ENCODE measurements at places on chromosomes 13 and 19. TPM values are rescaled to one million over a fixed set of nuclear protein-coding genes. Genes with fewer than 3 reads are reported as not detected.

DNA sequence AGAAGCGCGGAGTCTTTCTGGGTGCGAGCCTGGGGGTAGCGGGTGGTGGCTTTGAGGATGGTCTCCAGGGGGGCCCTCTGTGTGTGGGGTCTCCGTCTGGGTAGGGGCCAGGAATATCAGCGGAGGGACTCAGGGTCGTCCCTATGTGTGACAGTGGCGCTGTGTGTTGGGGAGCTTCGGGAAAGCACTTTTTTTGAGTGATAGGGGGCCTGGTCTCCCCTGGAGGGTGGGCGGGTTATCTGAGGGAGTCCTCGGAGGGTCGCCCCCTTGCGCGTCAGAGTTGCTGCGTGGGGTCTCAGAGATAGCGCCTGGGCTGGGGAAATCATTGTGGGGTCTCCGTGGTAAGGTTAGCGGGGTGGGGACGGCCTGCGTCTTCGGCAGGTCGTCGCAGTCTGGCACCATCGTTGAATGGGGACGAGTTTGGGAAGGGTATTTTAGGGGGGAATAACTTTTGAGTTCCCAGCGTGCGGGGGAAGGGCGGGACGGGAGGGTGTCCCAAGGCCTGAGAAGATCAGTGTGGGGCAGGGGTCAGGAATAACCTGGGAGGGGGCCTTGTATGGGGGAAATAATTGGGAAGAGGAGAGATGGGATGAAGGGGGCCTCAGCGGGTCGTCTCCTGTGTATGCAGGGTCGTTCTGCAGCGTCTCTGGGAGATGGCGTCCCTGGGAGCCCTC lies 857 bp downstream of the IER2 start:
- no peak for DNase-seq

GRCh38 chr19:33865306-33865705 lies 68.6 kb downstream of the KCTD15 start:
- no peak for DNase-seq

DNA sequence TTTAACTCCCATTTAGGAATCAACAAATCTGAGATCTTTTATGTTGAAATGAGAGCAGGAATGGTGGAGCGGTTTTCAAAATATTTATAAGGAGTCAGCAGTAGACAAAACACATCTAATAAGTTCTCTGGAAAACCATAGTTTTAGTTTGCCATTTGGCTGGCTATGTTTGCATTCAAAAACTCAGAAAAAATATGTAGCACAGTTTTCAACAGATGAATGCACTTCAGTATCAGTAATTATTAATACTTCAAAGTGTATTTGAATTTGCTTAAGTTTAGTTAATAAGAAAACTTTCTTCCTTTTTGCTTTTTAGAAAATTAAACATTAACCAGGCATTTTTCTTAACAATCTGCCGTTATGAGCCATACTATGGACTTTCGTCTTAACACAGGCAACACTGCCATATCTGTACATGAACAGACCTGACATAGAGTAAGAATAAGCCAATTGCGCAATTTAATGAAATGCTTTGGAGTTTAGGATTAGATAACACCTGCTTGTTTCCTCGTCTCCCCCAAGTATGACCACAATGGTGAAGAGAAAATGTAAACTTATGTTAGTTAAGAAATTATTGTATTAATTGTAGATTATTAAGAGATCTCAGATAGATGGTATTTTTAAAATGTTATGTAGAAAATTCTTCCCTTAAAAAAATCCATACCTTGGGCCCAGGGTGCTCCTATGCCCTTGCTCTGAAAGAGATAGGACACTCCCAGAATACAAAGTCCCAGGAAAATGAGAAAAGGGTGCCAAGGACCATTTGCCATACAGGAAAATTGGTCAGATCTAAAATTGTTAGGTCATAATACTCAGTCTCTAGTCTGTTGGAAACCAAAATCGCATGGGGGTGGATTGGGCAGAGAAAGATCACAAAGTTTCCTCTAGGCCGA lies 552.3 kb upstream of the ARGLU1 start:
- no peak for DNase-seq

DNA sequence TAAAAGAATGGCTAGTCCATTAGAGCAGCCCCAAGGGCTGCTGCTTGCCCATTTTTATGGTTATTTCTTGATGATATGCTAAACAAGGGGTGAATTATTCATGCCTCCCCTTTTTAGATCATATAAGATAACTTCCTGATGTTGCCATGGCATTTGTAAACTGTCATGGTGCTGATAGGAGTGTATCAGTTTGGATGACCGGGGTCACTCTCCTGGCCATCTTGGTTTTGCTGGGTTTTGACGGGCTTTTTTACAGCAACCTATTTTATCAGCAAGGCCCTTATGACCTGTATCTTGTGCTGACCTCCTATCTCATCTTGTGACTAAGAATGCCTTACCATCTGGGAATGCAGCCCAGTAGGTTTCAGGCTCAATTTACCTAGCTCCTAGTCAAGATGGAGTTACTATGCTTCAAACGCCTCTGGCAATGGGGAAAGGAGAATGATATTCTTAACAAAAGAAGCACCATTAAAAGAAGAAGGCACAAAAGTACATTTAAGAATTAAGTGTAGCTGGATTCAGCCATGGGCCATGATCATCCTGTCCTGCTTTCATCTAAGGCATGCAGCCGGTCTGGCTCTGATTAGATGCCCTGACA lies 1156.0 kb downstream of the PCDH9 start:
- no peak for DNase-seq

DNA sequence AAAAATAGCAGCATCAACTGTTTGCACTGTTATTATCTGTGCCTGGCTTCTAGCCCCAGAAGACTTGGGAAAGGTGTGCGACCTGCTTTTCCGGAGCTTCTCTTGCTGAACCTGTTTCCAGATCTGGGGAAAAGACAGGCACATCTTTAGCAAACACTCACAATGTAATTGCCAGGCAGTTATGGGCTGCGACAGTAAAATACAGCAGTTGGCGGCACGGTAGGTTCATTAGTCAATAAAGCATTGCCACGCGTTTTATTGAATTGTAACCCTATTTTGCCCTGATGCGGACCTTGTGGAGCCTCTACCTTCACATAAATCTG lies 223.7 kb upstream of the TSHZ3 start:
- peak; percentile 20 for DNase-seq

The ATXN8OS gene
- total RNA-seq, result 2.6 TPM

The SPACA4 gene
- total RNA-seq, result not detected

Data from umbilical cord (tissue), 2 donors.